Suppressor macrophage (primary cell): ENCODE measurements at places on chromosomes 16 and 17.
A peak's percentile ranks its signal among the peaks of the same experiment; 100 is the strongest.

DNA sequence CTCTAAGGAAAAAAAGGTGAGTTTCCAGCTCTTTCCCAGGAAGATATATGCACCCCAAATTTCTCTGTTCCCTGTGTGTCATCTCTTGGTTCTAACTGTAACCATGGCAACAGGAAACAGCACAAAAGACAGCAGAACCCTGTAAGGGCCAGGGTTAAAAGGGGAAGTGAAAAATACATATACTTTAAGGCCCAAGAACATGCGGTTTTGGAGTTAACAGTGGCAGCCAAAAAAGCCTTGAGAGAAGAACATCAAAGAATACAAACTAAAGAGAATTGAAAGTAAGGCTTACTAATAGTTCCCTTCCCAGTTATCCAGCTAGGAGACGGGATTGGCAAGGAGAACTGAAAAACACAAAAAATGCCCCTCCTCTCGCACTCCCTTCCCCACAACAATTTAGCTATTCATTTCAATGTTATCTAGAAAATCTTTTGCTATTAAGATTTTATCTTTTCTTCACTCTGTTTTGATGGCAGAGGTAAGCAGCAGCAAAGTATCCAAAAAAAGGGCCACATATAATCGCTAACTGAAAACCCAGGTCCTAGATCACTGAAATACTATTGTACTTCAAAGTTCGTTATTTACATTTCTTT is 1.5 kb downstream of the SPOP start:
- DNase-seq, result peak; percentile 78

DNA sequence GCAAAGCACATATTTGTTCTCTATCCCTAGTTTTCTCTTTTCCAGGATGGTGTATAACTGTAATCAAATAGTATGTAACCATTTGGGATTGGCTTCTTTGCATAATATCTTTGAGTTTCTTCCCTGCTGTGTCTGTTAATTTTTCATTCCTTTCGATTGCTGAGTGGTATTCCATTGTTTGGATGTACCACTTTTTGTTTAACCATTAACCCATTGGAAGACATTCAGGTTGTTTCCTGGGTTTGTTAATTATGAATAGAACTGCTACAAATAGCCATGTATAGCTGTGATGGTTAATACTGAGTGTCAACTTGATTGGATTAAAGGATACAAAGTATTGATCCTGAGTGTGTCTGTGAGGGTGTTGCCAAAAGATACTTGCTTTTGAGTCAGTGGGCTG is 4.6 kb upstream of the SLFN13 start:
- DNase-seq, result no peak

DNA sequence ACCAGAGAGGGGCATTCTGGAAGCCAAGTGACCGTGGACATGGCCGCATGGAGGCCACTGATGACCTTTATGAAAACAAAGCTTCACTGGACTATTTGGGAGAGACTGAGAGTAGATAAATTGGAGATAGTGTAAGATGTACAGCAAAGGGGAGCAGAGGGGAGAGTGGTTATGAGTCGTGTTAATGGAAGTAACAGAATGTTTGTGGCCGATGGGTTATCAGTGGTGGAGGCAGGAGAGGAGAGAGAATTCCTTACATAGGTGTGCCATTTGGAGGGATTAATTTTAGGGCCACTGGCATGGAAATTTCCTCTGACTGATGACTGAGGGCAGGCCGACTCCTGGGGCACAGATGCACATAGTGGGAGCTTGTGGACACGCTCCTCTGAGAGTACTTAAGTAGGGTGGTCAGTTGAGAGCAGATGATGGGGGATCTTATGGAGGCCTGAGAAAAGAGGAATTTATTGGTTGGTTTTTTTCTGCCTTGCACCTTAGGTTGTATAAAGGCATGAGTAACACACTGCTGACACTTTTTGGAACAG is 19.2 kb downstream of the PRPSAP2 start:
- DNase-seq, result no peak

- no peak for DNase-seq
Measured at GRCh38 chr16:74558873-74559272, 48.0 kb downstream of the GLG1 start.

DNA sequence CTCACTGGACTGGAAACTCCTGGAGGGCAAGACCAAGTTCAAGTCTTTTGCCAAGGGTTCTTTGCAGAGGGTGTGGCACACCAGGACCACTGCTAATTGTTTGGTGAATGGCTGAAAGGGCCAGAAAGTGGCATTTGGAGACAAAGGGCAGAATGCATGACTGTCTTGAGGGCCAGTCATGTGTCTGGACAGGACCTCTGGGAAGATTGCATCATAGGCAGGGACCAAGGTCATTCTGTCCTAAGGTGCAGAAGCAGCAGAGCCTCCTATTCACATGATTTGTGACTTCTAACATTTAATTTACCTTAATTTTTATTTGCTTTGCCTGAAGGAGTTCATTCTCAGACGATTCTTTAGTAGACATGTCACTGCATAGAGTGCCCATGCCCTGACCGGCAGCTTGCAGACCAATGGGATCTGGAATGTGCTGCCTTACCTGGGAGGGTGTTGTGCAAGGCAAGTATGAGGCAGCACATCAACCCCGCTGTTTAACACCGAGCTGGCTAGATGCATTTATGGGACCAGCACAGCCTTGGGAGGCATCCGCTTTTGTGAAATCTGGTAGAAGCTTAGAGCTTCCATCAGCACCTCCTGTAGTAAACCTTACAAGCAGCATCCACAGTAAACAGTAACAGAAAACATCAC is 62.3 kb upstream of the MAF start:
- no peak for DNase-seq

- DNase-seq, result no peak
Measured at GRCh38 chr16:83013071-83013470, 386.3 kb downstream of the CDH13 start.

DNA sequence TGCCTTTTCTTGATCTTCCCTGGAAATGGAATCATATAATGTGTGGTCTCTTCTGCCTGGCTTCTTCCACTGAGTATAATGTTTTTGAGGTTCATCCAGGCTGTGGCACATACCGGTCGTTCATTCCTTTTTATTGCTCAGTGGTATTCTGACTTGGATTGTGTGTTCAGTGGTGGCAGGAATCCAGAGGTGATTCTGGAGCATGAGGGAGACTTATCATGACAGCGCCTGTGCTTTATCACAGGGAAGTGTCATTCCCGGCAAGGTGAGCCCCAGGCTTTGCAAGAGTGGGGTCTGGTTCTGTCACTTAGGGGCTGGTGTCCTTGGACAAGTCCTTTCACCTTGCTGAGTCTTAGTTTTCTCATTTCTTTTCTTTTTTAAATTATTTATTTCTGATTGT is 53.0 kb downstream of the IRX3 start:
- DNase-seq, result no peak

GRCh38 chr16:1659031-1659430 is 19.0 kb upstream of the JPT2 start:
- DNase-seq, result no peak

DNA sequence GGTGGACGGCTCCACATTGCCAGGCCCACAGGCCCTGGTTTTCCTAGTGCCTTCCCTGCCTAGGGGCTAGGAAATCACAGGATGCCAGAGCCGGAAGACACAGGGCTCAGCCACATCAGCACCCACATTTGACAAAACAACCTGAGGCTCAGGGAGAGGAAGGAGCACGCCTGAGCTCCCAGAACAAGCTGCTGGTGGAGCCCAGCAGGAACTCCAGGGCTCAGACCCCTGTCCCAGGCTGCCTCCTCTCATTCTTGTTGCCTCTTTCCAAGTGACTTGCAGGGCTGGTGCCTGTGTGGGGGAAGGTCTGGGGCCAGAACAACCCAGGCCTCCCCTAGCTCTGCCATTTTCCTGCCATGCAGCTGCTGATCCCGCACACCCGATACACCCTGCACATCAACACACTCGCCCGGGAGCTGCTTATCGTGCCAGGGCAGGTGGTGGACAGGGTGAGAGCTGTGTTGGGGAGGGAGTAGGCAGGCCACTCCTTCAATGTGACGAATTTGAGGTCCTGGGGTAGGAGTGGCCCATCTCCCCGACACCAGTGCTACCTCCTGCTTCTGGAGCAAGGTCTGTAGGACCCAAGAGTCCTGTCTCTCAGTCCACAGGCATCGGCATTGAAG is 7.6 kb downstream of the ALOX15B start:
- DNase-seq, result no peak

- peak; percentile 24 for DNase-seq
Measured at GRCh38 chr17:28716740-28717577, 709 bp downstream of the RAB34 start.

DNA sequence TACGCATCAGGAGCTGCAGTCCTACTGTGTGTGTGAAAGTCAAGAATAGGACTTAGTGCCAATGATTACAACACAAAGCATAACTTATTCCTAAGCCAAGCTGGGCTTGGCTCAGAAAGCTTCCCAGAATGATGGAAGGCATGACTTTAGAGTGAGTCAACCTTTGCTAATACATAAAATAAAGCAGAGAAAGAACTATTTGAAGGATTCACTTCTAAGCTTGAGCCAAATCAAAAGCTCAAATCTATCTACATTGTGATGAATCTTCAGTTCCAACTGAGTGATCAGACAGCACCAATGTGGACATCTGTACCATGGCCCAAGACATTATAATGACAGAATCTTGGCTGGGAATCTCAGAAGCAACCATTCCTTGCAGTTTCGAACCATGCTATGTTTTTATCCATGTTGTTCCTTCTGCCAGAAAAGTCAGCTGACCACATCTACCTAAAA is 41.4 kb downstream of the SMG6 start:
- DNase-seq, result no peak

- DNase-seq, result peak; percentile 91
Measured at GRCh38 chr17:74520790-74521480, 10.3 kb downstream of the CD300LB start.

- DNase-seq, result no peak
Measured at GRCh38 chr17:32020943-32021614, 13.9 kb downstream of the LRRC37B start.

- DNase-seq, result no peak
Measured at GRCh38 chr16:85276258-85276657, 164.0 kb upstream of the CIBAR2 start.

- no peak for DNase-seq
Measured at GRCh38 chr16:84821728-84822689, 2.2 kb downstream of the CRISPLD2 start.

DNA sequence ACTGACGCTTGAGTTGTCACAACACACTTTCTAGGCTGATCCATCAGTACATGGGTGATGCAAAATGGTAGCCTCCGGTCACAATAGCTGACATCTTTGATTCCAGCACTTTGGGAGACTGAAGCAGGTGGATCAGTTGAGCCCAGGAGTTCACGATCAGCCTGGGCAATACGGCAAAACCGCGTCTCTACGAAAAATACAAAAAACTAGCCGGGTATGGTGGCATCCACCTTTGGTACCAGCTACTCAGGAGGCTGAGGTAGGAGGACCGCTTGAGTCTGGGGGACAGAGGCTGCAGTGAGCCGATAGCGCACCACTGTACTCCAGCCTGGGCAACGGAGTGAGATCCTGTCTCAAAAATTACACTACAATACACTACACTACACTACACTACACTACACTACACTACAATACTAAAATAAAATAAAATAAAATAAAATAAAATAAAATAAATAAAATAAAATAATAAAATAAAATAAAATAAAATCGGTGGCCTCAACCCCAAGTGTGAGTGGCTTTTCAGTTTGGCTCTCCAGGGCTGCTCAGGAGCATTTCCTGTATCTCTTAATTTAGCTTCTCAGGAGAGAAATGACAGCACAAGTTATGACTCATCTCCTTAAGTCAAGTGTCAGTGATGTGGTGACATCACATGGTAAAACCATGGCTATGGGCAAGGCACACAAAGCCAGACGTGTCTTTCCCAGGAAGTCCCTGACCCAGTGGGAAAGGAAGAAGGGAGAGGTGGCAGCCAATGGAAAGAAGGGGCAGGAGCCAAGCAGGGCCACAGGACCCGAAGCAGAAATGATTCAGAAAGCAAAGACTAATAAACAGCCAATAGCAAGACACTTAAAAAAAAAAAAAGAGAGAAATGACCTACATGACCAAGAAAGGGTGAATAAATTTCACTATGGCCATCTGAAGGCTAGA is 75.3 kb upstream of the TBC1D3K start:
- peak; percentile 96 for DNase-seq

- DNase-seq, result no peak
Measured at GRCh38 chr17:35891269-35891668, 11.1 kb upstream of the CCL5 start.

GRCh38 chr16:46713634-46714033 is 24.2 kb downstream of the ORC6 start:
- no peak for DNase-seq

GRCh38 chr17:67198131-67198530 is 46.9 kb downstream of the HELZ start:
- DNase-seq, result no peak

DNA sequence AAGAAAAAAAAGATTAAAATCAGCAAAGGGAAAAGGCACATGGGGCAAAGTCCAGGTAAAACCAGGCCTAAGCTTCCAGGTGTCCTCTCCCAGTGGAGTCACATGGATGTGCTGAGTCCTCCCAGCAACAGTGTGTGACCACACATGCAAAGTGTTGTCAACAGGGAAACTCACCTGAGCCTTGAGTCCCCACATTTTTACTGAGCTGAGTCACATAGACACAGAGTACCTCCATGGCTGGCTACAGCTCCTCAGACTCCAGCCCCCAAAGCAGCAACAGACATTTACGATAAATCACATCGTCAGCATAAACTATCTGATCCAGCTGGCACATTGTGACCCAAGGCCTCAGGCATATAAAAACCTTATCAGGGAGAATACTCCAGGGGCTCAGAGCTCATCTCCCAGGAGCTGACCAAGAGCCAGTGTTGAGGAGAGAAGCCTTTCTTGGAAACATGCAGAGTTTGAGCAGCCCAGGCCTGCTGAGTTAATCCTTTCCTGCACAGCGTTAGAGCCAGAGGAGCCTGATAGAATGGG is 20.5 kb downstream of the ERCC4 start:
- no peak for DNase-seq

- DNase-seq, result peak; percentile 34
Measured at GRCh38 chr16:87491522-87492290, 1.1 kb downstream of the ZCCHC14 start.

- no peak for DNase-seq
Measured at GRCh38 chr17:44091200-44091997, 20.9 kb downstream of the G6PC3 start.

DNA sequence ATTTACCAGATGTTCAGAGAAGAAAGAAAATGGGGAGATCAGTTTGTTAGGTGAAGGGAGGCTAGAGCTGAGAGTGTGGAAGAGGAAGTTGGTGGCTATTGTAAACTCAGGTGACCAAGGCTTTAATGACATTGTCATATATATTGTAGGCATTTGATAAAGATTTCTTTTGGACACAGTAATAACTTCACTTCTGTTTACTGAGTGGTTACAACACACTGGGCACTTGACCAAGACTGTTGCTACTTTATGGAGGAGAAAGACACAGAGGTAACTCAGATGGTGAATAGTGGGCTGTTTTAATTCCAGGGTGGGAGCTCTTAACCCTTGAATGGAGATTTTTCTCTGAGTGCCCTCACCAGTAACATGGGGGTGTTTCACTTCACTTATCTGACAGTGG is 46.0 kb downstream of the TNRC6A start:
- DNase-seq, result no peak

DNA sequence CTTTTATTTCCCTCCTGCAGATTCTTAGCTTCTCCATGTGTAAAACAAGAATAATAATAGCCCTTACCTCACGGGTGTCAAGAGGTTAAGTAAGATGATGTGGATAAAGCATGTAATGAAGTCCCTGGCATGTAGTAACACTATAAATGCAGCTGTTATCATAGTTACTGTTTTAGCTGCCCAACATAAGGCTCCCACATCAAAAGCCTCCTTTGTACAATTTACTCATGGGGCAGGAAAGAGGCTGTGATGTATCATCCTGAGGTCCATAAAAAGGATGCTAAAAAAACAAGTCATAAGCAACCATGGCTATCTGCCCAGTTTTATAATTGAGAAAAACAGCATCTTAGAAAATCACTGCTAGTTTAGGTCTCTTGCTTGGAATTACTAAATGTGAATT is 339.7 kb downstream of the CA10 start:
- DNase-seq, result no peak
